Suppressor macrophage treated with lipopolysaccharide for 1 hour (primary cell): ENCODE measurements at places on chromosomes 3 and 15.

DNA sequence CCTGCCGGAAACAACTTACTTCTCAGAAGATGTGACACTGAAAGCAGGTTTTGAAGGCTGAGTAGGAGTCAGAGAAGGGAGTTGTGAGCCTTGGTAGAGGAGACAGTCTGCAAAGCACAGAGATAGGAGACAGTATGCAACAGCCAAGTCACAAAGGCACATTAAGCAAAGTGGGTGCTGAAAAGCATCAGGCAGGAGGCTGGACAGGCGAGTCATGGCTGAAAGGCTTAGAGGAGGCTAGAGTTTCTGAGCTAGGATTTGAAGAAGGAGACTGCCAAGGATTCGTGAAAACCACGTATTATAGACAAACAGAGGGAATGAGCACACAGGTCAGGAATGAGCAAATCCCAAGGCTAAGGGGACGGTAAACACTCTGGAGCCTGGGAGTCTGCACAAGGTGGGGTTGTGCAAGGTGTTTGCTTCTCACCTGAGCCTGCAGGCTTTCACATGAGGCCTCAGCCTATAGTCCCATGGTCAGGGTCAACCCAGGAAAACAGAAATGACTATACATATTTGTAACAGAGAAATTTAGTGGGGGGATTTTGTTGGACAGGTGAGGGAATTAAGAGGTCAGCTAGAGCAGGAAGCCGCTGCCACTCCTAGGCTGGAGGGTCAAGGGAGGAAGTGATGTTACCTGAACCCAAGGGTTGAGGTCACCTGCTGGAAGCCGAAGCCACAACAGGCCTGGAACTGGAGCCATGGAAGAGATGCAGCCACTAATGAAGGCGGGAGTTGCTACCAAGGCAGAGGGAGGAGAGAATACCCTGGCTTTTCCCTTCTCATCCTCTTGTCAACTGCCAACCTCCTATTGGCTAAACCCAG, 23.1 kb upstream of the TRIM71 start:
- no peak for DNase-seq

- peak; percentile 76 for DNase-seq
These were observed 49.3 kb upstream of the XCR1 start for GRCh38 chr3:46076606-46077005.

DNA sequence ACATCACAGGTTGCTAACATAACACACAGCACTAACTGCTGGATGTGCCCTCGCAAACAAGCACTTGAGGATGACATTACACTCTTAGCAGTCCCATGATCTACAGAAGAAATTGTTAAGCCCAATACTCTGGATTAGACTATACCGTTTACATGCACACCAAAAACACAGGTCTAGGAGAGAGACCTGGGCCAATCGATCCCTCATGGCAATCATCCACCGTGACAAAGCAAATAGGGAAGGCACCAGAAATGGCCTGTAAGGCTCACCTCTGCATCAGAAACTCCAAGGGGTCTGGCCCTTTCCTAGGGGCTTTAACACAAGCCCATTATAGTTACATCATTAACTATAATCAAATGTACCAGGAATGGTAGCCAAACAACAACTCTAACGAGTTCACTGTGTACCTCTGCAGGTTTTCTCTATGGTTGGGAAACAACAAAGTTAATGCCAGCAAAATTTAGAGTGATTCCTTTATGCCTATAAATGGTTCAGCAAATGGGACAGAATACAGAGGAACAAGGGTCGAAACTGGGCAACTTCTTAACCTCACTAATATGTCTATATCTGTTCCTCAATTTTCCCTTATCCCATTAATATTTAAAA, 18.5 kb downstream of the TRANK1 start:
- no peak for DNase-seq

DNA sequence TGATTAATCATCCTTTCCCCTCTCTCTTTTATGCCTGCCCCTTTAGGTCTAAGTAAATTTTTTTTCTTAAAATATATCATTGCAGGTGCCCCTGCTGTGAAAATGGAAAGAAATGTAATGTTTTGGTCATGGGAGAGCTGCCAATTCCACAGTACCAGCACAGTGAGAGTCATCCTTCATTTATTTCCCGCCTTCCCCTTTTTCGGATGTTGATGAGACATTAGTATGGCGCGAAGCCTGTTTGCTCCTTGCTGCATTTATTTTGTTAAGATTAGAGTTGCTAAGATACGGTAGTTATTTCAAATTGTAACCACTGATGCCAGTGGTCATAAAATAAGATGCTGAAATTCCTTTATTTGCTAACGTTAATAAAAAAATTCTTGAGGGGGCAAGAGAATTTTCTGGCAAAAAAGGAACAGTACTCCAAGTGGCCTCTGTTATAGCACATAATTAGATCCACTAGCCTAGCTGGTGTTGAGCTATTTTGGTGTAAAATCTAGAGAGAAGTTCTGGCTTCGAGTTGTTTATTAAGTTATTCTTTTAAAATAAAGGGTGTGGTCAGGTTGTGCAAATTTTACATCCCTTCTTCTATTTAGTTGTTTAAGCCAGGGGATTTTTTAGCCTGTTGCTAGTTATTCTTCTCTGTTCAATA, 62.8 kb downstream of the MDFIC2 start:
- DNase-seq, result no peak

- no peak for DNase-seq
These were observed 216.9 kb downstream of the ZBTB20 start for GRCh38 chr3:114929971-114930732.

DNA sequence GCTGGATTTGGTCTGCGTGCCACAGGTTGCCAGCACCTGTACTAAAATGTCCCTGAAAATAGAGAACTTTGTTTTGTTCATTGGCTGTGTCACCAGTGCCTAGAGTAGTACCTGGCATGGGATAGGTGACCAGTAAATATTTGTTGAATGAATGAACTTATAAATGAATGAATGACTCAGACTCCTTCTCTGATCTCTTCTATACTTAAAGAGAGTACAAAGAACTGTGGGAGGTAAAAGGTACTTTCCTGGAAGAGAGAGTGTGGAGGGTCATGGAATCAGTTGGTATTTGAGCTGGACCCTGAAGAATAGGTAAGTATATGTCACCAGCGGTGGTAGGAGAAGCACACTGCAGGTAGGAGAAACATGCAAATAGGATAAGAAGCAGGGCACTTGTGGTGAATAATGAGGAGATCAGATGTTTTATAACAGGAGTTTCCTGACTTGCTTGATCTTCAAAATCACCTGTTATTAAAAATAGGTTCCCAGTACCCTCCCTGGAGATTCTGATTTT, 149.4 kb downstream of the LPP start:
- DNase-seq, result no peak

DNA sequence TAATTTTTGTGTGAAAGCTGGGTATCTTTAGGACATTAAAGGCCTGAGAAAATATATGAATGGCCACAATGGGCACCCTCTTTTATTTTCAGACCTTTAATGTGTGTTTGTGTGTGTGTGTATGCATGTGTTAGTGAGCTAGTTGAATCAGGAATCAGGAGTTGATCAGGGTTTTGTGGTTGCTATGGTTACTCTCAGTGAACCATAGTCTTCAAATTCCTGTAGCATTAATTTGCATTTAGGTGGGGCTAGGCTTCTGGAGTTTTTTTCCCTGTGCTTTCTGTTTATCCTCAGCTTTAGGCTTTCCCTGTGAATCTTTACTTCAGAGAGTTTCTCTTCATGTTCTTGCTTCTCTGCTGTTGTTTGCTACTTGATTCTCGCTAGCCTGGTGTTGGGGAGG, 122.0 kb upstream of the ONECUT1 start:
- DNase-seq, result no peak

GRCh38 chr15:76353023-76353577, 16.5 kb downstream of the ISL2 start:
- DNase-seq, result no peak

- no peak for DNase-seq
These were observed 129.4 kb upstream of the TLE3 start for GRCh38 chr15:70227147-70227546.

- DNase-seq, result no peak
These were observed 74.9 kb downstream of the SEMA6D start for GRCh38 chr15:47792231-47792630.

- no peak for DNase-seq
These were observed 65.0 kb upstream of the SEMA6D start for GRCh38 chr15:47652328-47652727.

DNA sequence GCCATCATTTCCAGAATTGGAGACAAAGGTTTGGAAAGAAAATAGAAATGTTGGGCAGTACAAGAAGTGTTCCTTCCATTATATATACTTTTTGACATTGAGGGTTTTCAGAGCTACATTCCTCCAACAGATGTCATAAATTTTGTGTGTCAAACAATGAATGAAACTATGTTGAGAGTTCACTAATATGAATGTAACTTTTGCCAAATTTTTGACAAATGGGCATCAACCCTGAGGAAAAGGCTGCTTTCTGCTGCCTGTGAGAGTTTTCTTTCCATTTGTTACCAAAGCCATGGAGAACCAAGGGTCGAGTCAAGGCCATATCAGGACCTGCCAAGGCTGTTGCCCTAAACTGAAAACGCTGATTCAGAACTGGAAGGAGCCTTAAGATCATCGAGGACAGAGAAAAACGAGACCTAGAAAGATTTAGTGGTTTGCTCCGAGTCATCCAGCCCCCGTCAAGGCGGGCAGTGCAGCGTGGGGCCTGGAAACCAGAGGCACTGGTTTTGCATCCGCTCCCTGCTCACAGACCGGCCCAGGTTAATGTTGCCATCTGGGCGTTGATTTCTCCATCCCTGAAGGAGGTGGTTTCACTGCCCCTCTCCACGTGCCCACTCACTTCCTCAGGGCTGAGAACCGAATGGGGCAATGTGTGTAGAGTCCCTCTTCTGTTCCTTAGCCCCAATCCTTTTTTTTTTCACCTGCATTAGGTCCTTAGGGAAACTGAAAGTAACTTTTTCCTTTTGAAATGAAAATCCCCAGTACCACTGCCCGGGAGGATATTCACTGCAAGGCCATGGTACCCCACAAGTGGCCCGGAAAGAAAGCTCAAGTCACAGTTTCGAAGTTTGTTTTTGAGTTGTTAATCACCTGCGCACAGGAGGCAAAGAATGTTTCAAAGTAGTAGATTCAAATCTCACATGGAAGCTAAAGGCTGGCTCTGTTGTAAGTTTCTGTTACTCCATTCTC, 32.8 kb downstream of the TPM1 start:
- no peak for DNase-seq

- no peak for DNase-seq
These were observed 452 bp downstream of the BBX start for GRCh38 chr3:107523289-107523538.

GRCh38 chr15:85388566-85389305, 8.3 kb downstream of the AKAP13 start:
- DNase-seq, result no peak

- DNase-seq, result peak; percentile 92
These were observed 10.9 kb downstream of the TM2D3 start for GRCh38 chr15:101641129-101641764.

GRCh38 chr3:71360180-71360579, 223.3 kb downstream of the FOXP1 start:
- DNase-seq, result no peak

GRCh38 chr3:3603351-3603750, 195.9 kb upstream of the LRRN1 start:
- no peak for DNase-seq

- DNase-seq, result no peak
These were observed 509.2 kb upstream of the GRM7 start for GRCh38 chr3:6351752-6352151.

GRCh38 chr3:14256561-14257342, 78.1 kb downstream of the LSM3 start:
- DNase-seq, result no peak

DNA sequence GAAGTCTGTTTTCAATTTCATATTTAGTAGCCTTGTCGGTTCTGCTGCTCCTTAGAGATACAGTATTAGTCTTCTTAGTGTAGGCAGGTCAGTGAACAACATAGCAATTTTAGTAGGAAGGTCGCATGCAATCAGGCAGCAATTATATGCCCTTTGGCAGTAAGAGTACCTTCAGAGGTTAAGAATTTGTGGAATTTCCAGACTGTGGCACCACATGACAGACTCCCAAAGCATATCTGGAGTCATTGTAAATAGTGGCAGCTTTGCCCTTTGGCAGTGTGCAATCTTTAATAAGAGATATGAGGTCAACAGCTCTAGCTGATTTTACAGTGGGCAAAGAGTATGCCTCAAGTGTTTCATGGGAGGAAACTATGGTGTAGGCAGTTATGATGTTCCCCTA, 1532.5 kb upstream of the CADM2 start:
- DNase-seq, result no peak

DNA sequence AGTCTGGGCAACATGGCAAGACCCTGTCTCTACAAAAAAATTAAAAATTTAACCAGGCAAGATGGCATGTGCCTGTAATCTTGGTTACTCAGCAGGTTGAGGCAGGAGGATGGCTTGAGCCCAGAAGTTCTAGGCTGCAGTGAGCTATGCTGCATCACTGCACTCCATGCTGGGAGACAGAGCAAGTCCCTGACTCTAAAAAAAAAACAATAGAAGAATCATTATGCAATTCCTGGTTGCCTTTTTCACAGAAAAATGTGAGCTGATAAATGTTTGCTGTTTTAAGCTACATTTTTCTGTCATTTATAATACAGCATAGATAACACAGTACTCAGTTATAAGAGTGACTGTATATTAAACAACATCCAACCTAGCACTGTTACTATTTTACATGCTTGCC, 148.8 kb downstream of the SCAPER start:
- DNase-seq, result no peak

- no peak for DNase-seq
These were observed 22.7 kb downstream of the ABI3BP start for GRCh38 chr3:100970477-100970990.

GRCh38 chr3:49171119-49171774, at the start of gene KLHDC8B:
KLHDC8B (plus strand) TSS chr3:49171598; CDS start chr3:49172770, 1,172 bp downstream.
- peak; percentile 85 for DNase-seq

- no peak for DNase-seq
These were observed 6.6 kb upstream of the TPM1 start for GRCh38 chr15:63035977-63036376.

GRCh38 chr3:194971009-194971408, 285.3 kb downstream of the FAM43A start:
- no peak for DNase-seq

- no peak for DNase-seq
These were observed 46.1 kb downstream of the ABHD5 start for GRCh38 chr3:43736558-43737440.

DNA sequence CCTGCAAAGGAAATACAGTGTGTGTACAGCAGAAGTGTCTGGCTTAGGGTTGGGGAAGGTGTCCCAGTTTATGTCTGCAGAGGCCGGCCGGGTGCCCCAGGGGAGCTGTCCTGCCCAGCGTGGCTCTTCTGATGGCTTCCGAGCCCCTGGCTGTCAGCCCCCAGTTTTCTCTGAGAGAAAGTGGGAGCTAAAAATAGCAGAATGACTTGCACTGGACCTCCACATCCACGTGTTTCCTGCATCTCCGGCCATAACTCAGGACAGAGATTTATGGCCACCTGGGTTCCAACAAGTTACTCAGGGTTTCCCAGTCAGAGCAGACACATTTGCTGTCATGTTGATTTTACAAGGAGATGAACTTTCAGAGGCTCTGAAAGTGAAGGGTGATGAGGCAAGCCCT, 192.0 kb downstream of the ATP10A start:
- no peak for DNase-seq

- no peak for DNase-seq
These were observed 165.7 kb upstream of the TSC22D2 start for GRCh38 chr3:150242220-150242936.

GRCh38 chr3:8607234-8608040, 37.2 kb downstream of the SSUH2 start:
- peak; percentile 41 for DNase-seq
